IMR-90 (cell line): ENCODE measurements at places on chromosomes 4 and X. TPM values are rescaled to one million over a fixed set of nuclear protein-coding genes. Genes with fewer than 3 reads are reported as not detected.

GRCh38 chr4:2259541-2260343 lies 2.2 kb downstream of the MXD4 start:
- no peak for DNase-seq
- peaks cover 6% of the 10 kb centered on the region; the same call in 1 of the 2 replicates for H3K4me1 ChIP-seq
- no peaks in the 10 kb centered on the region for H3K27me3 ChIP-seq

DNA sequence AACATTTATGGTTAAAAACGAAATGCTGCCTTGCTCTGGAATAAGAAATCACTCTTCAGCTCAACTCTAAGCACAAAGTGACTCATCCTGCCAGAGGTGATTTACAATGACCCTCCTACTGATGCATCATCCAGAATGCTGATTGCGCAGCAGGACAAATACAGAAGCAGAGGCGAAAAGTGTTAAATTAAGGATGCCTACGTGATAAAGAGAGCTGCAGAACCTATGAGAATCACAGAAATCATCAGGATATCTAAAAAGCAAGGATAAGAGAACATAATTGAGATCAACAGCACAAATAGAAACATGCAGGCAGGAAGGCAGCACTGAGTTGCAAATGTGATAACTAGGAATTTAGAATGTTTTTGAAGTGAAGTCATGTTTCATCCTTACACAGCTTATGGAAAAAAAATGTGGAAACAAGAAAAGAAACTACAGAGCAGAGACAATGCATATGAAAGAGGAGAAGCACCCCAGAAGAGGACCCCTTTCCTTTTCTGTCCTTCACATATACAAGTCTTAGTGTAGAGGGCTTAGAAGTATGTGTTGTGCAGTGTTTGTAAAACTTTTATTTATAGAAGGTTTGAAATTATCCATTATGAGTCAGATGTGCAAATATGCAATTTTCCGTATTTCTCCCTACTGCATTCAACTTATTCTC lies 188.4 kb downstream of the SLC7A11 start:
- H3K36me3 ChIP-seq = no peaks in the 10 kb centered on the region
- no peaks in the 10 kb centered on the region for H3K27me3 ChIP-seq
- peak overlapping the region; percentile 37 for H3K4me3 ChIP-seq
- H3K27ac ChIP-seq = peak overlapping the region; percentile 80
- H3K4me1 ChIP-seq = peaks cover 26% of the 10 kb centered on the region
- peak; percentile 94 for DNase-seq

GRCh38 chrX:108736509-108737479 lies at the start of gene IRS4:
Gene IRS4, minus strand, starts transcription at chrX:108736563.
- H3K4me1 ChIP-seq = no peaks in the 10 kb centered on the region
- no peaks in the 10 kb centered on the region for H3K36me3 ChIP-seq
- H3K27me3 ChIP-seq = peaks cover 50% of the 10 kb centered on the region
- no peak within 1 kb of the TSS for H3K27ac ChIP-seq
- H3K4me3 ChIP-seq = peak within 1 kb of the TSS; percentile 32

DNA sequence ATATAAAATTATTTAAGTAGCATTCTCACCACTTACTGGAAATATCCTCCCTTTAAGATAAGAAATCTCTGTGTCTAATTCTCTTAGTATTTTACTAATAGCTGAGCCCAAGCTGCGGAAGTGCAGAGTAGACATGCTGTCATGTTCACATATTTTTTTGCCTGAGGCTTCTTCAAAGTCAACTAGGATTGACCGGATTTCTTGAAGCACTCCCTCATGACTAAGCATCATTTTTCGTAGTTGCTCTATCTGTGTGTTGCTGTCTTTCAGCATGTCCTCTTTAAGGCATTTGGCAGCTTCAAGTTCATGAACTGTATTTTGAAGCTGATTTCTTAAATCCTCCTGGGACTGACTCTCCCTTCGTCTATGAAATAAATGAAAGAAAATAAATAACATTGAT lies 36.9 kb downstream of the CCDC158 start:
- no peaks in the 10 kb centered on the region for H3K4me1 ChIP-seq
- H3K27me3 ChIP-seq = peaks cover 8% of the 10 kb centered on the region
- no peak for DNase-seq

- H3K27ac ChIP-seq = no peak overlapping the region
- H3K4me1 ChIP-seq = no peaks in the 10 kb centered on the region
- no peaks in the 10 kb centered on the region for H3K27me3 ChIP-seq
- no peaks in the 10 kb centered on the region for H3K36me3 ChIP-seq
Observed at GRCh38 chrX:19152762-19153161, 30.5 kb upstream of the ADGRG2 start.

GRCh38 chrX:41001327-41001726 lies 83.9 kb upstream of the USP9X start:
- no peak overlapping the region for H3K27ac ChIP-seq
- peaks cover 8% of the 10 kb centered on the region; the same call in 1 of the 2 replicates for H3K27me3 ChIP-seq
- no peaks in the 10 kb centered on the region for H3K36me3 ChIP-seq
- no peak overlapping the region for H3K4me3 ChIP-seq

DNA sequence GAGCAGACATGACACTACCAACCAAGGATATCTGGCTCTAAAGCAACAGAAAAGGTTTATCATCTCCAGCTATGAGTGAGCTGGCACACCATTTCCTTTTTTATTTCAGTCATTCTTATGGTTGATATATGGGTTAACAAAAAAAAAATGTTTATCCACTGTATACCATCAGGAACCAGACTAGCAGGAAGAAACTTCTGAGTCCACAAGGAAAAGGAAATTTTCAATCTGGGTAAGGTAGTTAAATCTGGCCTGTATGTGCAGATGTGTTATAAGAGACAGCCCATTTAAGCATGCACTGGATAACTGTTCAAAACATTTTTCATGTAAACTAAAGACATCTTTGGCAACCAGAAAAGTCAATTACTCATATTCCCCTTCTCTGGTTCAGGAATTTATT lies 35.0 kb downstream of the AMMECR1 start:
- peaks cover 8% of the 10 kb centered on the region; the same call in 1 of the 2 replicates for H3K4me1 ChIP-seq
- no peaks in the 10 kb centered on the region for H3K36me3 ChIP-seq
- no peak overlapping the region for H3K4me3 ChIP-seq
- H3K27me3 ChIP-seq = no peaks in the 10 kb centered on the region; the same call in 1 of the 2 replicates
- H3K27ac ChIP-seq = no peak overlapping the region

GRCh38 chr4:168634276-168634802 lies 137.5 kb downstream of the PALLD start:
- peaks cover 26% of the 10 kb centered on the region for H3K4me1 ChIP-seq
- peak overlapping the region; percentile 55 for H3K27ac ChIP-seq
- peak; percentile 92 for DNase-seq
- H3K36me3 ChIP-seq = no peaks in the 10 kb centered on the region
- H3K4me3 ChIP-seq = peak overlapping the region; percentile 6; the same call in 1 of the 2 replicates
- H3K27me3 ChIP-seq = no peaks in the 10 kb centered on the region

- H3K27me3 ChIP-seq = no peaks in the 10 kb centered on the region
- no peak overlapping the region for H3K4me3 ChIP-seq
- H3K36me3 ChIP-seq = no peaks in the 10 kb centered on the region
- no peak overlapping the region for H3K27ac ChIP-seq
- no peak for DNase-seq
Observed at GRCh38 chr4:76800902-76801301, 97.0 kb downstream of the SOWAHB start.

DNA sequence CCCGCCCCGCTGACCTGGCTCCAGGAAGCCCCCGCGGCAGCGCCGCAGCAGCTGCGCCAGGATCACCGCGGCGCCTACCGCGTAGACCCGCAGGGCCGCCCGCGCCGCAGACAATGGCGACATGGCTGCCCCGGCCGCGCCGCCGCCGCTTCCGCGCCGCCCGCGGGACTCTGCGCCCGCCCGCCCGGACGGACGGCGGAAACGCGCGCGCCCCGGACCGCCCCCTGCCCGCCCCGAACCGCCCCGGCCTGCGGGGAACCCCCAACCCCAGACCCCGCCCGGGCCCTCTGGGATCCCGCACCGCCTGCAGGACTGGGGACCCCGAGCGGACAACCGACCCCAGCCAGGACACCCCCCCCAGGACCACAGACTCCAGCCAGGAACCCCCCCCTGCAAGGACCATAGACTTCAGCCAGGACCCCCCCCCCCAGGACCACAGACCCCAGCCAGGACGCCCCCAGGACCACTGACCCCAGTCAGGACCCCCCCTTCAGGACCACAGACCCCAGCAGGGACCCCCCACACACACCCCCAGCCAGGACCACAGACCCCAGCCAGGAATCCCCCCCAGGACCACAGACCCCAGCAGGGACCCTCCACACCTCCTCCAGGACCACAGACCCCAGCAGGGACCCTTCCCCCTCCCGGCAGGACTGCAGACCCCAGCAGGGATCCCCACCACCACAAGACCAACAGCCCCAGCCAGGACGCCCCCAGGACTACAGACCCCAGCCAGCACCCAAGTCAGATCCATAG lies at the start of the genes DHRSX and ZBED1:
Gene DHRSX, minus strand, starts transcription at position 174 of the 756 bp plus-strand sequence. Its CDS starts 51 bp downstream, at position 123.
Gene ZBED1, minus strand, starts transcription at position 174 of the 756 bp plus-strand sequence. CDS start 10,257 bp downstream, outside the sequence.
- peak within 1 kb of the TSS; percentile 71 for H3K27ac ChIP-seq
- H3K27me3 ChIP-seq = no peaks in the 10 kb centered on the region
- H3K4me1 ChIP-seq = peaks cover 12% of the 10 kb centered on the region
- H3K36me3 ChIP-seq = peaks cover 2% of the 10 kb centered on the region
- peak within 1 kb of the TSS; percentile 68 for H3K4me3 ChIP-seq

DNA sequence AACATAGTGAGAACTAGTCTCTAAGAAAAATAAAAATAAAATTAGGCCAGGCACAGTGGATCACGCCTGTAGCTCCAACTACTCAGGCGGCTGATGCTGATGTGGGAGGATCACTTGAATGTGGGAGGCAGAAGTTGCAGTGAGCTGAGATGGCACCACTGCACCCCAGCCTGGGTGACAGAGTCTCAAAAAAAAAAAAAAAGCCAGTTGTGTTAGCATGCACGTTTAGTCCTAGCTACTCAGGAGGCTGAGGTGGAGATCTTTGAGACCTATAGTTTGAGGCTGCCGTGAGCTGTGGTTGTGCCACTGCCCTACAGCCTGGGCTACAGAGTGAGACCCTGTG lies 2.5 kb downstream of the DCK start:
- no peak overlapping the region for H3K4me3 ChIP-seq
- H3K27me3 ChIP-seq = no peaks in the 10 kb centered on the region
- peaks cover 3% of the 10 kb centered on the region for H3K36me3 ChIP-seq
- no peak for DNase-seq

GRCh38 chrX:2325076-2325784 lies 175.5 kb downstream of the DHRSX start:
- H3K36me3 ChIP-seq = no peaks in the 10 kb centered on the region
- peaks cover 5% of the 10 kb centered on the region; the same call in 1 of the 2 replicates for H3K4me1 ChIP-seq
- H3K27ac ChIP-seq = peak overlapping the region; percentile 2; the same call in 1 of the 2 replicates
- no peaks in the 10 kb centered on the region for H3K27me3 ChIP-seq
- H3K4me3 ChIP-seq = peak overlapping the region; percentile 21; the same call in 1 of the 2 replicates

GRCh38 chr4:180589575-180589974 lies 1653.6 kb upstream of the TENM3 start:
- H3K36me3 ChIP-seq = no peaks in the 10 kb centered on the region
- no peak overlapping the region for H3K4me3 ChIP-seq
- DNase-seq = no peak

GRCh38 chr4:155474758-155475157 lies 98.0 kb upstream of the MAP9 start:
- no peak overlapping the region for H3K4me3 ChIP-seq
- no peaks in the 10 kb centered on the region for H3K36me3 ChIP-seq
- peaks cover 3% of the 10 kb centered on the region; the same call in 1 of the 2 replicates for H3K4me1 ChIP-seq
- H3K27me3 ChIP-seq = no peaks in the 10 kb centered on the region
- DNase-seq = no peak
- H3K27ac ChIP-seq = no peak overlapping the region

DNA sequence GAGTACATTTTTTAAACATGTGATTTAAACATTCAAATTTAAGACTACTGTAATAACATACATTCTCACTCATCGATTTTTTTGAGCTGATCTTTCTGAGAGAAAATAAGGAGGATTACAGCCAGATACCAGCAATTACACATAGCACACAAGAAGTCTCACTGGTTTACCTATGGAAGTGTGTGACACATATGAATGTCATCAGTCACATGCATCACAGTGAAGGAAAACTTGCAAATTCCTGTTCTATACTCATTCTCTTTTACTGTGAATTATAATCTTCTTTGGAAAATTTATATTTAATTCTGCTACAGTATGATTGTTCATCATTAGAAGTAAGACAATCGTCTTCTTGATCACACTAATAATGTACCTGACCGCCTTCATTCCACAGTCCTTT lies 21.3 kb upstream of the BMP2K start:
- no peak overlapping the region for H3K27ac ChIP-seq
- H3K36me3 ChIP-seq = no peaks in the 10 kb centered on the region
- H3K4me3 ChIP-seq = no peak overlapping the region
- DNase-seq = no peak

GRCh38 chr4:1470816-1471442 lies 64.7 kb upstream of the NKX1-1 start:
- H3K27me3 ChIP-seq = peaks cover 17% of the 10 kb centered on the region
- no peak overlapping the region for H3K27ac ChIP-seq
- H3K4me3 ChIP-seq = no peak overlapping the region
- no peaks in the 10 kb centered on the region for H3K4me1 ChIP-seq

DNA sequence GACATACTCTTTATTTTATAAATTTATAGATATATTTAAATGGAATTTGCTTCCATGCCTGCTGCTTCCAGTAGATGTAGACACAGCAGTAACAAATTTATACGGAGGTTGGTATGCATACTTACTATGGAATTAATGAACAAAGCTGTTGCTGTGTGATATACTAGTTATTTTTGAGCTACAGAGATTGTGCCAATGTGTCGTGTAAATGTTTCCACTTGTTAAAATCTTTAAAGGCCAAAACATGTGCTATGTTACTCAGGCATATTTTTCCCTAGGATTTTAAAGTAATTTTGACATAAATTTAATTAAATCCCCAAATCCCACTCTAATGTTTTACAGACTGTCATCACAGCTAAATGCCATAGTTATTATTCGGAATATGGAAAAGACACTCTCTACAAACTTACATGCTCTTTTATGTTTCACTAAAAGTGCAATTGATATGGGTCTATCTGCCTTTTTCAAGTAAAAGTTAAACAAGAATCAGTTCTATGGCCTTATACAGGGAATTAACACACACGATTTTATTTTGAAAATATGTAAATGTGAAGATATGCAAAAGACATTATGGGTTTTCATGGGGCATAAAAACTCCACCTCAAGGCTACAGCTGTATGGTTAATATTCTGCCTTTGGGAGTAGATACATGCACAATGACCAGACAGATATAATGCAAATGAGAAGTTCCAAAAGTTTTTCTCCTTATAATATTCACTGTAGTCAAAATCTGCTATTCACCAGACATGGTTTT lies 256.8 kb downstream of the FSTL5 start:
- H3K27me3 ChIP-seq = no peaks in the 10 kb centered on the region
- no peaks in the 10 kb centered on the region for H3K4me1 ChIP-seq
- no peak overlapping the region for H3K27ac ChIP-seq
- DNase-seq = no peak
- no peaks in the 10 kb centered on the region for H3K36me3 ChIP-seq
- no peak overlapping the region for H3K4me3 ChIP-seq

- H3K4me1 ChIP-seq = no peaks in the 10 kb centered on the region
- DNase-seq = no peak
Observed at GRCh38 chrX:52217494-52218160, 32.9 kb downstream of the MAGED4 start.

Gene YIPF6
- total RNA-seq = 22.4 and 30.8 TPM in 2 replicates

Gene SLC10A6
- total RNA-seq = not detected in 2 replicates

Gene CHRNA9
- not detected in 2 replicates for total RNA-seq

Gene EPGN
- total RNA-seq = 0.18 TPM in 1 of 2 replicates, not detected in the other
